Type B pancreatic cell (in vitro differentiated cells): ENCODE measurements at places on chromosomes 2 and 18.

DNA sequence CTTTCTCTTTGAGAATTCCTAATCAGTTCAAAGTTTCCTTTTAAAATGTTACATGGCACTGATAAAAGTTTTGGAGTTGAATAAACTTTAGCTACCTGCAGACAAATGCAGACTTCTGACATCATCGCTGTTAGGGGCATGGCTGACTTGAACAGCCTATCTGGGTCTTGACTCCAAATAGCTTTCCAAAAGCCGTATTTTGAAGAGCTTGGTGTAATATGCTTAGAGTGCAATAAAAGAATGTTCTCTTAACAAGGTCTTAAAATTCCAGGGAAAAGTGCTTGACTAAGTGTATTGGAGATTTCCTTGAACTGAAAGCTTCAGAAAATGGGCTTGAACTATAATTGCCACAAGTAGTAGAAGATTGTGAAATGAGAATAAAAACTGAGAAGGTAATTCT, 342.9 kb upstream of the DCC start:
- no peaks in the 10 kb centered on the region for H3K36me3 ChIP-seq
- H3K4me3 ChIP-seq, result no peak overlapping the region
- H3K27ac ChIP-seq, result no peak overlapping the region
- peaks cover 4% of the 10 kb centered on the region for H3K27me3 ChIP-seq

- H3K4me1 ChIP-seq, result no peaks in the 10 kb centered on the region
- H3K4me3 ChIP-seq, result no peak overlapping the region
- no peak for DNase-seq
Measured at GRCh38 chr2:238709325-238710025, 138.4 kb upstream of the TWIST2 start.

GRCh38 chr2:190697421-190697820, 48.5 kb downstream of the NAB1 start:
- no peaks in the 10 kb centered on the region for H3K27me3 ChIP-seq
- peaks cover 10% of the 10 kb centered on the region for H3K4me1 ChIP-seq
- no peak overlapping the region for H3K27ac ChIP-seq
- no peak for DNase-seq
- H3K36me3 ChIP-seq, result peaks cover 8% of the 10 kb centered on the region
- no peak overlapping the region for H3K4me3 ChIP-seq

DNA sequence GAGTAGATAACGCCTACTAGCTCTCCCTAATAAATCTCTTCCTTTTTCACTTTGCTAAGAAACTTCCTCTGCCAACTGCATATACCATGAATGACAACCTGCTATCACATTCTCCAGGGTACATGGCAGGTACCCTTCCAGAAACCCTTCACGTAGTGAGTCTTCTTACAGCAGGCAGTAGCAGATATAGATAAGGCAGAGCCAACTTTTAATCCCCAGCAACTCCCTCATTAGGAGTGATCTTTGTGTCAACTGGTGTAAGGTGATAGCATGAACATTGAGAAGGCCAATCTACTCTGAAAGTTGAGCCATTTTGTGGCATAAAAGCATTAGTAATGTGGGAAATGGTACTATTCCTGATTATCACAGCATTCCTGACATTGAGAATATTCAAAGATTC, 5.7 kb upstream of the STK17B start:
- no peak overlapping the region for H3K27ac ChIP-seq
- H3K27me3 ChIP-seq, result peaks cover 22% of the 10 kb centered on the region
- no peak overlapping the region for H3K4me3 ChIP-seq
